Ureter (tissue), 1 donor: ENCODE measurements at places on chromosomes 1 and 21. TPM values are rescaled to one million over a fixed set of nuclear protein-coding genes. Genes with fewer than 3 reads are reported as not detected.

Gene LGR6
- total RNA-seq, result 9.2 TPM

Gene LHX8
- total RNA-seq, result 0.21 TPM

Gene RNU1-3
- 1,626 TPM for total RNA-seq

Gene TMEM269
- 0.18 TPM for total RNA-seq

Gene CHRNB2
- 0.36 TPM for total RNA-seq

Gene LAMTOR5
- total RNA-seq, result 119 TPM

Gene CCDC190
- 0.23 TPM for total RNA-seq

Gene SPOCD1
- total RNA-seq, result 39.8 TPM

Gene OR2G3
- total RNA-seq, result not detected

Gene SH2D5
- 0.49 TPM for total RNA-seq

Gene AVPR1B
- total RNA-seq, result not detected

Gene LZIC
- total RNA-seq, result 27.5 TPM

Gene DRAXIN
- total RNA-seq, result 0.08 TPM

Gene DNALI1
- 11.5 TPM for total RNA-seq

Gene SLC9C2
- total RNA-seq, result not detected

Gene RGS8
- total RNA-seq, result not detected

Gene AGO3
- 41.8 TPM for total RNA-seq

Gene CCDC27
- not detected for total RNA-seq

Gene LEMD1
- total RNA-seq, result not detected

Gene C1QTNF12
- 3.4 TPM for total RNA-seq

Gene PYHIN1
- total RNA-seq, result 2.1 TPM

Gene IL19
- not detected for total RNA-seq
